ENCODE measurements at places on chromosomes 6 and 20.

GRCh38 chr6:15374119-15374518 lies 128.2 kb downstream of the JARID2 start:
- no peaks in the 10 kb centered on the region for H3K4me1 ChIP-seq
- no peak overlapping the region for H3K27ac ChIP-seq
- no peaks in the 10 kb centered on the region for H3K27me3 ChIP-seq
- no peak for DNase-seq

GRCh38 chr20:59159091-59159490 lies 4.5 kb upstream of the ZNF831 start:
- no peak overlapping the region for H3K27ac ChIP-seq
- H3K27me3 ChIP-seq, result no peaks in the 10 kb centered on the region
- DNase-seq, result no peak

DNA sequence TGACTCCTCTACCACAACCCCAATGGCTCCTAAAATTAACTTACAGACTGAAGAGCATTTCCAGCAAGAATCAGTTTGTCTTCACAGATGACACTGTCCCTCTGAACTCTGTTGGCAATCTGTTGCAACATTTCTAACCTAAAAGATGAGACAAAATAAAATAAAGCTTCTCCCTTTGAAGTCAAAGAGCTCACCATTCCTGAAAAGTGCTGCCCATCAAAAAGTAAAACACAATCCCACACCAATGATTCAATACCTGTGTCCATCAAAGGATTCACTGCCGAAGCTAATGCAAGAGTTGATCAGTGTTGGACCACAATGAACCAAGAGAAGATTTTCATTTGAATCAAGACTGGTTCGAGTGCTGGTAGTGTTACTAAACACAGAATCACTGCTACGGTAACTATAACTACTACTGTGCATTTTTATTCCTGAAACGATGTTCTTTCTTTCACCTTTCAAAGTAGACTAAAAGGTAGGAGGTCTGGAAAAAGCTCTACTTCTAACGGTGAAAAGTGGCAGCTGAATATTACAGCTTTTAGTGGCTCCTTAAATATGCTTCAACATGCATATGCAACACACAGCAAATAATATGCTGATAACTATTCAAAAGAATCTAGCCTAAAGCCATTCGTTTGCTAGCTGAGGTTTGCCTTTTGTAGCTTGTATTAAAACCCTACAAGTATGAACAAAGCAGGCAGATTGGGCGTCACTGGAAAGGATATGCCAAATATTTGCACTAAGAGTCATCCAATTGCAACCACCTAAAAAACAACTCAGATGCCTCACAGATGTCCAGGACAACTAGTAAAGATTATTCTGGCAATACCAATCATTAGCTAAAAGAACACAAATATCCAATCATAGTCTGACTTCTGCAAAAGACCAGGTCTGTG lies at the start of gene DST:
DST (minus strand) TSS at position 524 of the 896 bp plus-strand sequence.
- H3K4me1 ChIP-seq, result no peaks in the 10 kb centered on the region
- H3K36me3 ChIP-seq, result no peaks in the 10 kb centered on the region
- H3K27me3 ChIP-seq, result no peaks in the 10 kb centered on the region
- DNase-seq, result no peak
- H3K4me3 ChIP-seq, result no peak within 1 kb of the TSS

DNA sequence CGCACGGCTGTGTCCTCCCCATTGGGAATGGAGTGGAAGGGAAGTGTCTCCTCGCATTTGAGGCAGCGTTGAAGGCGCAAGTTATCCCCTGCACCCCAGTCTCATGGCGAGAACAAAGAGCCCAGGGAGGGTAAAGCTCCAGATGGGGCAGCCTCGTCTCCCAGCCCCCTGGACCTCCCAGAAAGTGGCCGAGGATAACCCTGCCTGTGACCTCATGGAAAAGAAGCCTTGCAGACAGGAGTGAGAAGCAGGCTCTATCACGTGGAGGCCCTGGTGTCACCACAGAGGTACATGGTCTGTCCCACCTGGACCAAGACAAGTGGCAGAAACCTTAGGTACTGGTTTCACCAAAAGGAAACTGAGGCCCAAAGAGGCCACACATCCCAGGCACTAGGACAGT lies 134.8 kb upstream of the RPS6KA2 start:
- DNase-seq, result no peak
- H3K36me3 ChIP-seq, result no peaks in the 10 kb centered on the region
- H3K4me1 ChIP-seq, result no peaks in the 10 kb centered on the region
- no peak overlapping the region for H3K4me3 ChIP-seq
- no peak overlapping the region for H3K27ac ChIP-seq

DNA sequence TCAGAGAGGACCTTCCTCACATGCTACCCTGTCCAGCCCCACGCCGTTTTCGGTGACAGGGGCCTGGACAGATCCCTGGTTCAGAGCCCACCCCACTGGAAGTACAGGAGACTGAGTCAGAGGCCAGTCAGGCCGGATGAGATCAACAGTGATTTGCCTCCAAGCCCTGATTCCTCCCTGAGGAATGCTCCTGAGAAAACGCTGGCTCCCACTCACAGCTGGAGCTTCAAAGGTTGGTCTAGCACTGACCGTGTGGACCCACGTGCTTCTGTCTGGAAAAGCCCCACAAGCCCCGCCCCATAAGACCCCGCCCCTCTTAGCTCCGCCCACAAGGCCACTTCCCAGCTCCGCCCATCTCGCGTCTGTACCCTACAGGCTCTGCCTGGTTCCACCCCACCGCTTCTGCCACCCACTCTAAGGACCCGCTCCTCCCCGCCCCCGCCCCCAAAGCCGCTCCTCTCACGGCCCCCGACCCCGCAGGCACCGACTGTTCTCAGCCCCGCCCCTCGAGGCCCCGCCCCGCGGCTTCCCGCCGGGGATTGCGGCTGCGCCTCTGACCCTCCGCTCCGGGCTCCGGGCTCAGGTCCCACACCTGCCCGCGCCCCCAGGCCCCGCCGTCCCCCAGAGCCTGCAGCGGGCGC lies 64.9 kb upstream of the BHLHE23 start:
- no peaks in the 10 kb centered on the region for H3K27me3 ChIP-seq
- H3K27ac ChIP-seq, result no peak overlapping the region
- DNase-seq, result no peak
- no peaks in the 10 kb centered on the region for H3K4me1 ChIP-seq
- H3K4me3 ChIP-seq, result no peak overlapping the region
